ENCODE measurements at places on chromosomes 16 and 17.
A peak's percentile ranks its signal among the peaks of the same experiment; 100 is the strongest.

DNA sequence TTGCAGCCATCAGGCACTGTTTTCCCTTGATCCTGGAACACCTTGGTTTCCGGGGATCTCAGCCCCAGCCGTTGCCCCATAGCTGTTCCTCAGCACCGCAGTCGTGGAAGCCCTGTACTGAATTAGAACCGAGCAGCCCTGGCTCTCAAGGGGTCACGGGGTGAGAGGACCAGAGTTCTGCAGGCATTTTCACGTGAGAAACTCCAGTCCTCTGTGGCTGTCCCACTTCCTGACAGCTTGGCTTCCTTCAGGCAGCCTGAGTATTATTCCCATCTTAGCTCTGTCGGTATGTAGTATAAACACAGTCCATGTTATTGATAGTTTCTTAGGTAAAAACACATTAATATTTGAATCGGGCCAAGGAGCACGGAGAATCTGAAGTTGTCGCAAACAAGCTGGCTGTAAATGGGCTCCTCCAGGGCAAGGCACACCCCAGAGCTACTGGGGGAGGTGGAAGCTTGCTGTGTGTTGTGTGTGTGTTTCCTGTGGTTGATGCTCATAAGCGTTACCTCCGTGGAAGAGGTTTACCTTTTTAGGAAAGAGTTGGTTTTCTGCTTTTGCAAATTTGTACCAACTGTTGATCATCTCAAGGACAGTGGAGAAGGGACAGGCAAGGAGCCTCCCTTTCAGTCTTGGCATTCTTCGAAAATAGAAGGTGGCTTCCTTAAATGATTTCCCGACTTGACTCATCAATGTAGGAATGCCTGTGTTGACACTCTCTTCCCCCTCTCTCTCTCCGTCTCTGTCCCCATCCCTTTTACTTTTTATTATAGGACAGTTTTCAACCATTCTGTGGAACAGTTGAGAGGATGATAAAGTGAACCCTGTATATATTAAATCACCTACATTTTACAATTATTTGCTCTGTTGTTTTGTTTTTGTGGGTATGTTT is 208.9 kb upstream of the CHMP6 start:
- DNase-seq = no peak

GRCh38 chr17:3917391-3917931 is 1.2 kb upstream of the P2RX1 start:
- no peak for DNase-seq

GRCh38 chr17:2181206-2181896 is 122.2 kb downstream of the SMG6 start:
- peak; percentile 85 for DNase-seq

DNA sequence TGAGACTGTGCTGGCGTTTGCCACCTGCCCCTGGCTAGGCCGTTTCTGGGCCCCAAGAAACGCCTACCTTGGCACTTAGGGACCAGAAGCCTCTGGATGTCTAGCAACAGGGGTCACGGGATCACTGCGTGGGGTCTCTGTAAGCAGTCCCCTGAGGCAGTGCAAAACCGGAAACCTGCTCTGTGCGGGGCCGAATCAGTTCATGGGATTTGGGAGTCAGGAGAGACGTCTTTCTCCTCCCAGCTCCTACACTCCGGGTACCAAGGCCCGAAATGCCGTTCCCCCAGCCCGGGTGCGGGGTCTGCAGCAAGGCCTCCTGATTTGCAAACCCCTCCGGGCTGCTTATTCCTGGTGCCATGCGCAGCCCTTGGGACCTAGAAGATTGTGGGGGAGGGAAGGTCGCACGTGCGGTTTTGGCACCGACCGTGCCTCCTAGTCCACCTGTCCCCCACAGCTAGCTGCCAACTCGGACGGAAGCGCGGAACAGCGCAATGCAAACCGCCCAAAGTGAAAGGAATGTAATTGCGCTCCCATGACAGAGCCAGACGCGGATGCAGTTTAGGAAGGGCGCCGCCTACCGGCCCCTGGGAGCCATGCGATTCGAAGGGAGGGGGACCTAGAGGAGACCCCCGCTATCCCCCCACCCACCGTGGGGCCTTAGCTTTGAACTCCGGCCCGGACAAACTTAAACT is 6.5 kb downstream of the IRX5 start:
- DNase-seq = peak; percentile 65

- no peak for DNase-seq
These were observed 106.5 kb downstream of the ABCC6 start for GRCh38 chr16:16116841-16117240.

GRCh38 chr17:37261286-37261685 is 114.5 kb upstream of the C17orf78 start:
- no peak for DNase-seq

DNA sequence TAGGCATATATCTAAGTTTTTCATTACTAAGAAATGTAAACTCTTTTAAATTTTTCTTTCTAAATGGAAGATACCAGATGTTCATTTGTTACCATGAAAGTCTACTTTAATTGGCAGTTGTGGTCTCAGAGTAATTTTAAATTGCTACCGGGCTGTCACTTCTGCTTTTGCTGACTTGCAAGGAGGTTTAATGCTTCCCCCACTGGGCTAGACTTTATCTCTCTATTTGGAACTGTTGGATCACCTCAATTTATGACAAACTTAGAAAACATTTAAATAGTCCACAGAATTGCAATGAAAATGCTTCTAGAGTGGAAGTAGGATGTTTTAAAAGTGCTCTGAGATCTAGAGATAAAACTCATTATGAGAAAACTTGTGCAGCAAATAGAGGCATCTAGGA is 479.8 kb upstream of the GOT2 start:
- no peak for DNase-seq

All from left hindlimb (tissue), 1 donor.